Effector CD8-positive, alpha-beta T cell (primary cell): ENCODE measurements at places on chromosomes 7 and 10.
A peak's percentile ranks its signal among the peaks of the same experiment; 100 is the strongest.

DNA sequence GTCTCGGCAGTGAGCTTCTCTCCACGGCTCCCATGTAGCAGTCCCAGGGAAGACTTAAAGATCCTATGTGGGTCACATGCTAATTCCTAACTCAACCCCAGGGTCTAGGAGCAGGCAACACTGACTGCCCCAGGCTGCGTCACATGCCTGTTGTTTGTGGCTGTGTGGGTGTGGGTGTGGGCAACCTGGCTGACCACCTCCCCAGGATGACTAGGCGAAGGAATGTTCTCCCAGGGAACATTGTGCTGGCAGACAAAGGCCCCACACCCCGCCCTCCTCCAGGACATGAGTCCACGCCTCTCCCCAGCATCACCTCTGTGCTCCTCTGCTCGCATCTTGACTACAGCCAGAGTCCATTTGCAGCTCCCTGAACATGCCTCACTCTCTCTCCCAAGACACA is 30.3 kb downstream of the SLC29A3 start:
- no peak for DNase-seq

DNA sequence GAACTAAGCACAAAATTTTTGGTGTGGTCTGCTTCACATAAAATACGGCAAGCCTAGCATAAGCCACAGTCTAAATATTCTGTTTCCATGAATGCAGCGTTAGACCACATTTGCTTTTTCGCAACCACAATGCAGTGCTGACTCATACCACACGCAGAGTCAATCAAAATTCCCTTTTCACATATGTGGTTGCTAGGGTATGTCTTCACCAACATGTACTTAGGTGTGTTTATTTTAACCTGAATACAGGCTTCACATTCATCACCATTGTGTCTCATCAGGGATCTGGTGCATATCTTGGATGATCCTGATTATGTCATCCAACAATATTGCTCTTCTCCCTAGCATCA is 90.8 kb downstream of the CHN2 start:
- no peak for DNase-seq

DNA sequence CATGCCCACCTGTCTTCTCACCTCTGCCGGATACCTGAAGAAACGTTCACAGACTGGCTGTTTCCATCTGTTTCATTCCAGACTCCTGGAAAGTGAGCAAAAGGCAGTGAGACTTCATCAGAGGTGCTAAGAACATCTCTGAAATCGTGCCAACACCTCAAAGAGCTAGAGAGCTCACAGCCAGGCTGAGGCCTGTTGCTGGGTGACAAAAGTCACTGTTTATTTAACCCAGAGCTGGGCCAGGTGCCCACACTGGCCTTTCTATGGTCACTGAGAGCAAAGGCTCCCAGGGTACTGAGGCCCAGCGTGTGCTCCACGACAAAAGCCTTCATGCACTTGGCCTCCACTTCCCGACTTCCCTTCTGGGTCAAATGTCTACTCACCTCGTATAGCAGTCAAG is 3.7 kb upstream of the NANOS1 start:
- no peak for DNase-seq

GRCh38 chr10:75632805-75633462 is 201.5 kb downstream of the LRMDA start:
- DNase-seq = no peak

DNA sequence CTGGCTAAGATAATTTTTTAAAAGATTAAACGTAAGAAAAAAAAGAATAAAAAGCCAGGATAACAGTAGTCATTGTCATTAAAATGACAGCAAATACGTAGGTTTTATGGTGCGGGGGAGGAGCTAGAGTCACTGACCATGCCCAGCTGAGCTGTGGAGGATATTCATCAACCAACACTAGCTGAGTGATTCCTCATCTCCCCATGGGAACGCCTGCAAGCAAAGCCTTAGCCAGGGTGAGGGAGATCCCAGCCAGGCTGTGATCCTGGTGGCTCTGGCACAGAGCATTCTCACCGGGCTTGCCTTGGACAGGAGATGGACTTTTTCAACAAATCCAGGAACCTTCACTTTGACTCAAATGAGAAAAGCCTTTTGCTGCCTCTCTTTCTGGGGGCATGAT is 94.2 kb downstream of the HIP1 start:
- DNase-seq = no peak

GRCh38 chr7:23811540-23811939 is 101.5 kb downstream of the STK31 start:
- DNase-seq = no peak

DNA sequence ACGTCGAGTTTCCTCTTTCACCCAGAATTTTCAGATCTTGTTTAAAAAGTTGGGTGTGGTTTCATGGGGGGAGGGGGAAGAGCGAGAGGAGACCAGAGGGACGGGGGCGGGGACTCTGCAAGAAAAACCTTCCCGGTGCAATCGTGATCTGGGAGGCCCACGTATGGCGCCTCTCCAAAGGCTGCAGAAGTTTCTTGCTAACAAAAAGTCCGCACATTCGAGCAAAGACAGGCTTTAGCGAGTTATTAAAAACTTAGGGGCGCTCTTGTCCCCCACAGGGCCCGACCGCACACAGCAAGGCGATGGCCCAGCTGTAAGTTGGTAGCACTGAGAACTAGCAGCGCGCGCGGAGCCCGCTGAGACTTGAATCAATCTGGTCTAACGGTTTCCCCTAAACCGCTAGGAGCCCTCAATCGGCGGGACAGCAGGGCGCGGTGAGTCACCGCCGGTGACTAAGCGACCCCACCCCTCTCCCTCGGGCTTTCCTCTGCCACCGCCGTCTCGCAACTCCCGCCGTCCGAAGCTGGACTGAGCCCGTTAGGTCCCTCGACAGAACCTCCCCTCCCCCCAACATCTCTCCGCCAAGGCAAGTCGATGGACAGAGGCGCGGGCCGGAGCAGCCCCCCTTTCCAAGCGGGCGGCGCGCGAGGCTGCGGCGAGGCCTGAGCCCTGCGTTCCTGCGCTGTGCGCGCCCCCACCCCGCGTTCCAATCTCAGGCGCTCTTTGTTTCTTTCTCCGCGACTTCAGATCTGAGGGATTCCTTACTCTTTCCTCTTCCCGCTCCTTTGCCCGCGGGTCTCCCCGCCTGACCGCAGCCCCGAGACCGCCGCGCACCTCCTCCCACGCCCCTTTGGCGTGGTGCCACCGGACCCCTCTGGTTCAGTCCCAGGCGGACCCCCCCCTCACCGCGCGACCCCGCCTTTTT is at the start of gene VIM:
Gene VIM (plus strand): TSS at position 151 of the 925 bp plus-strand sequence. CDS start 1,182 bp downstream, outside the sequence.
- peak; percentile 61 for DNase-seq

DNA sequence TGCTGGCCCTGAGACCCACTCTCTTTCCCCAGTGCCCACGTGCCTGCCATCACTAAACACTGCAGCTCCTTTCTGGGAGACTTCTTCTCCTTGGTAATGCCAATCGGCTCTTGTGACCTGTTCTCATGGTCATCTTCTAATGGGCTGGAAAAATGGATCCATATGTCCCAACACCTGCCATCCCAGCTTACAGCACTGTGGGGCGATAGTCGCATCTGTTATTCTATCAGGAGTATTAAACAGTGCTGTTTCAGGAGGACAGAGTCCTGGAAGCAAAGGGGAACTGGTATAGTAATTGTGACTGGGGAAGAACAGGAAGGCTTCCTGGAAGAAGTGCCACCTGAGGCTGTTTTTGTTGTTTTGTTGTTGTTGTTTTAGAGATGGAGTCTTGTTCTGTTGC is 411.2 kb downstream of the GLRX3 start:
- no peak for DNase-seq

GRCh38 chr10:85544956-85545355 is 821.6 kb downstream of the GRID1 start:
- DNase-seq = no peak

DNA sequence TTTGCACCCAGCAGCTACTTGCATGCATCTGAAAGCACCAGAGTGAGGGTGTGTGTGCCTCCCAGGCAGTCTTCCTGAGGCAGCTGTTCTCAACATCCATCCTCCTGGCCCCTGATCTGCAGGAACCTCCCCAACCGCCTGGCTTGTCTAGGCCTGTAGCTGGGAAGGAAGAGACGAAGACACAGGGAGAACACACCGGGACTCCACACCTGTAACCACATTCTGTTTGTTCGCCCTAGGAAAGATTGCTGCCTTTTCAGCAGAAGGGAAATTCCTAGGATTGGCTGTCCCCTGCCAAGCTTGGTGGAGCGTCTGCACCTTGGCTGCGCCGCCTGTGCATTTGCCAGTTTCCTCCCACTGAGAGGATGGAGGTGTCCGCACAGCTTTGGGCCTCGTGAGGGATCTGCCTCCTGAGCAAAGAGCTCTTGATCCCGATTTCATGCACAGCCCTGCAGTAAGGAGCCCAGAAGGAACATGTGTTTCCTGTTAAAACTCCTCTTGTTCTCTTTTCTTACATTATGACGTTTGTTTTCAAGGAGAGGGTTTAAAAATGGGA is 154.6 kb downstream of the TPST1 start:
- DNase-seq = no peak

- no peak for DNase-seq
These were observed 200.1 kb downstream of the ACTR3B start for GRCh38 chr7:152959610-152960009.

DNA sequence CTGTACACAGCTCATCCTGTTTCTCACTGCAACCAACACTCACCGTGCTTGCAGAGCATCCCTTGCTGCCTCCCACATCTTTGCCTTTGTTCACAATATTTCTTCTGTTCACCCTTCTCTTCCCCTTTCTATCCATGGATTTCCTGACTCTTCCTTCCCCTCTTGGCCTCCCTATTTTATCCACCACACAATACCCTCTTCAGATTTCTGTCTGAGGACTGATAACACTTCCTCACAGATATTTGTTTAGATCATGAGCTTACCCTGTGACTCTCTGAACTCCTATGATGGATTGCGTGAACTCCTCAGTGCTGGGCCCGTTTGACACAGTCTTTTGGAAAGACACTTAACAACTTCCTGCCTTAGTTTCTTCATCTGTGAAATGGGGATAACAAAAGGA is 62.8 kb upstream of the GPR158 start:
- DNase-seq = no peak

- DNase-seq = no peak
These were observed 5.4 kb downstream of the ZNF862 start for GRCh38 chr7:149843566-149843965.

DNA sequence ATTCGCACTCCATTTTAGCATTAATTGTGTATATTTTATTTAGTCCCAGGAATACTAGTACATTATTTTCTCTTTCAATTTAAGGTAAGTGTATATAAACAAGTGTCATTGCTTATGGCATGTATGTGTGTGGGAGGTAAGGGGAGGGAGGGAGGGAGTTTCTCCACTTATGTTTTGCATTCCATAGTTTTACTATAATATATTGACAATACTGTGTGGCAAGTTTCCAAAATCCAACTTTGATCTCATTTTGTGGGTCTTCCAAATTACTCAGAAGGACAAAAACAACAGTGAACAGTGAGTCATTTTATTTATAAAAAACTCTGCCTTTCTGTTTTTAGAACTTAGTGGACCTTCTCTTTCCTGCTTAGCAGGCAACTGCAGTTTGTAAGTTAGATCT is 102.3 kb upstream of the SEMA3E start:
- no peak for DNase-seq

DNA sequence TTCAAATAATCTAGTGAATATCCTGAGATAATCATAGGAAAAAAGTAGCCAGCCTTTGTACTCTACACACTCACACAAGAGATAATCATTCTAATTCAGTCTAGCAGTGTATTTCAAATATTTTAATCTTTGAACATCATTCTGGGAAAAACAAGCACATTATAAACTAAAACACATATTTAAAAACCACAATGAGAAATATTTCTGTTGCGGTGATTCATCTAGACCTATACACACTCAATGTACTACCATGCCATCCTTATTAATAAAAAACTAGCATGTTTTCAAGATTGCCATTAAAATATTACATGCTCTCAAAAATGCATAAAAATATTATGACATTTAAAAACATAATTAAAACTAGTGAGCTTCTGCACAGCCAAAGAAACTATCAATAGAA is 11.8 kb downstream of the COG5 start:
- no peak for DNase-seq

DNA sequence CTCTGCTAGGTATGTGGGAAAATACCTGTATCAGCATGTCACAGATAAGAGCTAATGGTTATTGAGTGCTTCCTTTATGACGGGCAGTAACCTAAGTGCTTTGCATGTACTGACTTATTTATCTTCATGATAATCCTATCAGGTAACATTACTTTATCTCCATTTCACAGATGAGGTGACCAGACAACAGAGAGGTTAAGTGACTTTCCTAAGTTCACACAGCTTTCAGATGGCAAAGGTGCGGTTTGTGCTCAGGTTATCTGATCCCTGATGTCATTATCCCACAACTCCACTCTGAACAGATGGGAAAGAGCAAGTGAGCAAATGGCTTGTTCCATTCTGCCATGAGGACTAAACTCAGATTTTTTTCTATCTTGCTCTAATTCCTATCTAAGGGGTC is 217.0 kb upstream of the PODXL start:
- DNase-seq = no peak

DNA sequence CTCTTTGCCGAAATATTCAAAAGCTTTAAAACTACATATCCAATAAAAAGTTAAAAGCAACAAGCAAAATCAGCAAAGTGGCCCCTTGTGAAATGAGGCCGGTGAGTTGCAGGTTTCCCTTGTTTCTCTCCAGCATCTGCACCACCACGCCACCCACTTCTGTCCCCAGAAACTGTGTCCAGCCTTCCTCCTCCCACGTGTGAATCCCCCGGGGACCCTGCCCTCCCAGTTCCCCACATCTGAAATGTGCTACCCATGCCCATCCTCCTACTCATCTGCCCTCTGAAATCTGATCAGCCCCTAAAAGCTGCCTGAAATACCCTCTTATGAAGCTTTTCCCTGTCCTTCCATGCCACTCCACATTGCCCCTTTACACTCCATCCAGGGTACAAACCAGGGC is 3.8 kb downstream of the ALOX5 start:
- DNase-seq = no peak

DNA sequence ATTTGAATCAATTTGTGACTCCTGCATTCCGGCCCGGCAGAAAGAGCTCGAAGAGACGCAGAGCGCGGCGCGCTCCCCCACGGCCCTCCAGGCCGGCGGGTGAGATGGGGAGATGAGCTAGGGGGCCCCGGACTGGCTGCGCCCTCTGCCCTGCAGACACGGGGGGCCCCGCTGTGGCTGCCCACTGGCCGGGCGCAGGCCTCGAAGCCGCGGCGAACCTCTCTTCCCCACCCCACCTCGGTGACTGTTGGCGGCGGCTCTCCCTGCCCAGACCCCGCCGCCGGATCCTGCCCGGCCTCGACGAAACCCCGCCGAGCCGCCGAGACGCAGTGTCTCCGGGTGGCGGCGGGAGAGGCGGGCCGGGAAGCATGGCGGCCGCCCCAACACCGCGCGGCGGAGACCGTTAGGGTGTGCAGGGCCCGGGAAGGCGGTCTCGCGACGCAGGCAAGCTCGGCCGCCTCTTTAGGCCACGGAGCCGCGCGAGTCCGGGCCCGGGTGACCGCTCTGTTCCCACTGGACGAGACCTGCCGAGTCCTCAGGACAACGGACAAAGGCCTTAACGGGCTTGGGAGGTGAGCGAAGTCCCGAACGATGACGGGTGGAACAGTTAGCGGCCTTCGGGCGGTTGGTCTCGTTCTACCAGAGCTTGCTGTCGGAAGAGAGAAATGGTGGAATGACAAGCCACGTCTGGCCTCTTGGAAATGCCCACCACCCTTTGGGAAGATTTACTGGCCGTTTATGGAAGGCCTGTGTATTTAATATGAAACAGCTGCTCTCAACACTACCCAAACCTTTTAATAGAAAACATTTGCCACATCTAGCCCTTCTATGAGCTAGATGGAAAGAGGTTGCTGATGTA is 24.3 kb downstream of the NUP42 start:
- DNase-seq = no peak

GRCh38 chr10:62818426-62819011 is 2.4 kb upstream of the EGR2 start:
- DNase-seq = no peak
